NCI-H774 (cell line): ENCODE measurements at places on chromosomes 11 and 22.

GRCh38 chr11:35275786-35276170 lies 136.8 kb downstream of the CD44 start:
- DNase-seq, result no peak

DNA sequence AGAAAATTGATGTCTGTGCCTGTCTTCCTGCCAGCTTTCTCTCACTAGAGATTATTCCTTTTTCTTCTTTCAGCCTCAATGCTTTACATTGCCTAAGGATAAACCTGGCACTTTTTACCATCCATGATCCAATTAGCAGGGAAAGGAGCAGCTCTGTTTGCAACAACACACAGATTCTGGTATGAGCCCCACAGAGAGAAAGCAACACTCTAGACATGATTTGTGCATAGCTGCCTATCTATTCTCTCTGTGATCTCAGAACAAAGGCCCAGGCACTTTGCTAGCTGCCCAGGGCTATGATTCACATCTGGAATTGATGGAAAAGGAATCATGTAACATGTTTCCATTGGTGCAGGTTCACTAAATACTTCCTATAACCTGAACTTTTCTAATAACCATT lies 685.0 kb downstream of the ETS1 start:
- no peak for DNase-seq

DNA sequence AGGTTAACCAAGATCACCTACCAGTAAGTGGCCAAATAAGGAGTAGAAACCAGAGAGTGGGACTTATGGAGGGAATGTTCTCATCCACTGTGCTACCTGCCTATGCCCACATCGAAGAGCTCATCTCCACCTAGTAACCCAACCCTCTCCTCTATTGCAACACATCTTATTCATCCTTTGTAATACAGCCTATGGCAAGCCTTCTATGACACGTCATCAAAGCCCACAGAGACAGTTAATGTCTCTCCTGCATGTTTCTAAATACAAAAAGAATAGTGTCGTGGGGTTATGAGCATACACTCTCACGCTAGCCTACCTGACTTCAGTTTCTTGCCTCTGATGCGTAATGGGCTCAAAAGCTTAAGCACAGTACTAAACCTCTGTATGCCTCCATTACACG lies 1158.1 kb upstream of the TENM4 start:
- DNase-seq, result no peak

DNA sequence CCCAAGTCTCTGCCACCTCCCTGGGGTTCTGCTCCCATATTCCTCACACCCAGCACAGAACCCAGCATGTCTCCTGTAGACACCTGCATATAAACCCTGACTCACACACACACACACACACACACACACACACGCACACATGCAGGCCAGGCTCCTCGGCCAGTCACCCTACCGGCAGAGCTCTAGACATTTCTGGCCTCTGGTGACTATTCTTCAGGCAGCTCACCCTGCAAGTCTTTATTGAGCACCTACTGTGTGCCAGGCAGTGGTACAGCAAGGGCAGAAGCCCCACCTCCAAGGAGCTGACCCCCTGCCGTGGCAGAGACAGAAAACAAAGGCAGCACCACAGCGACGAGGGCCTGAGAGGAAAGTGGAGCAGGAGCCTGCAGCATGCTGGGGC lies 50.3 kb downstream of the CDKN1C start:
- DNase-seq, result no peak

DNA sequence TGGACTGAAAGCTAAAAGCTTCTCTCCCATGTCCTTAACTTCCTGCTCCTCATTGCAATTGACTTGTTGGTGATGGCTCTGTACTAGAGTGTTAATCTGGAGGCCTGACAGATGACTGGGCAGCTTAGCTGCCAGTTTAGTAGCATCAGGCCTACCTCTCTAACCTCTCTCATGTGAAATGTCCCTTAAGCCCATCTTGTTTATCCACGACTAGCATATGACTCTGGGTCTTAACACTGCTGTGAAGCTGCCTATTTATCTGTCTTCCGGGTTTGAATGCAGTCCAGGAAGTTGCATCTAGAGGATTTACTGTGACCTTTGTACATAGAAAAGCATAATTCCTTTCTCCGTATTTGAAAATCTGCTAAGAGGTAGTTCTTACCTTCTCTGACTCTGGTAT lies 85.3 kb upstream of the HORMAD2 start:
- DNase-seq, result no peak

- no peak for DNase-seq
These were observed 60.9 kb upstream of the BMAL1 start for GRCh38 chr11:13216711-13217075.
